NCI-H2171 treated with DMSO at 0.1 percent for 48 hours (cell line): ENCODE measurements at places on chromosomes 13 and 19.
A peak's percentile ranks its signal among the peaks of the same experiment; 100 is the strongest.

- peak; percentile 75 for DNase-seq
These were observed 313.1 kb upstream of the MAB21L1 start for GRCh38 chr13:35789335-35790165.

GRCh38 chr19:15199661-15200552 lies 888 bp downstream of the NOTCH3 start:
- DNase-seq: no peak

GRCh38 chr13:34869696-34870095 lies 72.4 kb upstream of the NBEA start:
- DNase-seq: no peak

DNA sequence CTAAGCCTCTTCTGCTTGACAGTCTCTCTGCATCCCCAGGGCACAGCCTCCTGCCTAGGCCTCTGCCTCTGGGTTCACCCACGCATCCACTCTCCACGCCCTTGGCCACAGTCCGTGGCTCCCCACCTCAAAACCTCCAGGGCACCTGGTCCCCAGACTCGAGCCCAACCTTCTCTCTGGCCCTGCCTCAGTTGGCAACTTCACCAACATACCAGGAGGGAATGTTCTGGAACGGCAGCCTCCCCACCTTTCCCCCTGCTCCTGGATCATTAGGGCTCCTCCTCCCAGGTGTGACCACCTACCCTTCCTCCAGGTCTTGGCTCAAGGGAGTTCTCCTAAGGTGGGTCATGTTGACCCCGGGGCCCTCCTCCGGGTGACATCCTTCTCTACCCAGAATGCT lies 69.1 kb downstream of the SOX1 start:
- no peak for DNase-seq

- no peak for DNase-seq
These were observed 15.5 kb downstream of the SERP2 start for GRCh38 chr13:44389060-44389666.
